ENCODE measurements at places on chromosomes 11 and 22.

DNA sequence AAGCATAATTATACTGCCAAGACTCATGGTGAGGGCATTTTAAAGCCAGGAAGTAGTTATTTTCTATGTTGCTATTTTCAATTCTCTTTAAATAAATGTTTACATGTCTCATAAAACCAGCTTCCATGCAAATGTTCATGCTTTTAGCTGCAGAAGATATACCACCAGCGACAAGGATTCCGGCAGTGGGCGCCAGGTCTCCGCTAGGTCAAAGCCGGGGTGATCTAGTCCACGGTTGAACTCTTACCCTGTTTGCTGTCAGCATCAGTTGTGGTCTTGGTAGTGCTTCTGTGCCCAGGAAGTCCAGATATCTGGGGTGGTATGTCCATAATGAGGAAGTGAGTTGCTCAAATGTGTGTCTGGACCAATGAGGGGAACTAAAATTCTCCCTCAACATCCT is 265.7 kb downstream of the BRD1 start:
- DNase-seq: no peak

- no peak for DNase-seq
Observed at GRCh38 chr11:87030458-87031054, 7.2 kb upstream of the TMEM135 start.

DNA sequence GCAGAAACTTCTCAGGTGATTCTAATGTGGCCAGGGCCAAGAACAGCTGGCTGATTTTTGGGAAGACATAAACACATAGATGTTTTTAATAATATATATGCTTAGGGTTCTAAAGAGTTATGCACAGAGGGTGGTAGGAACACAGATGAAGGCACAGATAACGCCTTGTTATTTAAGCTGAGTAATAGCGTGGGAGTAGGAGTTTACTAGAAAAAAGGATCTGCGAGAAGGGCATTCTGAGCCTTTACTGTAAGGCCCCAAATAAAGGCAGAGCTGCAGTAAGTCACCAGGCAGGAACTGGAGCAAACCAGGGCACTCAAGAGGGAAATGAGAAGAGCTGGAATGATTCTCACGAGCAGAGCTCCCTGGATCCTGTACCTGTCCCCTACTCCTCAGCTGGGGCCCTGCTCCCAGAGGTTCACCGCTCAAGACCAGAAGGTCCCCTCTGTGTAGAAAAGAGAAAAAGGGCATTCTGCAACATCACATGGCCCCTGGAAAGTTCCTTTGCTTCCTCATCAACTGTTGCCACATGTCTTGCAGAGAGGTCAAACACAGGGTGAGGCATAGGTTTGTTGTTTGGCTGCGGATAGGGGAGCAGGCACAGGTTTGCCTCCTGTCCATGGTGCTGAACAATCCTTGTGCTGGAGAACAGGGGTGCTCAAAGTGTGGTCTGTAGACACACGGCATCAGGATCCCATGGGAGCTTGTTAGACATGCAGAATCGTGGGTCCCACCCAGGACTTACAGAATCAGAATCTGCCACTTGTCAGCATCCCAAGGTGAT is 125.7 kb downstream of the TENM4 start:
- peak; percentile 11 for DNase-seq

DNA sequence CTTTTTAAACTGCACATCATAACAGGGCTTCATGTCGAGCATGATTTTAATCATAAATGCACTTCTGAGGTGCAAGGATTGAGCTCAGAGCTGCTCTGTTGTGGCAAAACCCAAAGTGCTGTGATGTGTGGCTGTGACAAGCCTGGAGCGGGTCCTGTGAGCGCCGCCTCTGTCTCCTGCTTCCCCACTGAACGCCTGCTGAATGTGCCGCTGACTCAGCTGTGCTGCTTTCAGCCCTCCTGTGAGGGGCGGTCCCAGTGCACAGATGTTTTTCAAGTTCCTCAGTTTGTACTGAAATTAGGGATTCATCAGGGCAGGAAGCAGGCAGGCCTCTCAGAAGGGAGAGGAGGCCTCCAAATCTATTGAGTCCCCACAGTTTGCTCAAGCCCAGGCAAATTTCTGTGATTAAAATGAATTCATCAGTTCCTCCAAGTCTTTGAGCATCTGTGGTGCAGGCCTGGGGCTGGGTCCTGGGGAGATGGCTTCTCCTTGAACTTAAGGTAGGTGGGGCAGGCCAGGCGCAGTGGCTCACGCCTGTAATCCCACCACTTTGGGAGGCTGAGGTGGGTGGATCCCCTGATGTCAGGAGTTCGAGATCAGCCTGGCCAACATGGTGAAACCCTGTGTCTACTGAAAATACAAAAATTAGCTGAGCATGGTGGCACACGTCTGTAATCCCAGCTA is 3.0 kb upstream of the GTSE1 start:
- peak; percentile 74 for DNase-seq

GRCh38 chr11:100837311-100837710 is 150.2 kb downstream of the ARHGAP42 start:
- DNase-seq: no peak

DNA sequence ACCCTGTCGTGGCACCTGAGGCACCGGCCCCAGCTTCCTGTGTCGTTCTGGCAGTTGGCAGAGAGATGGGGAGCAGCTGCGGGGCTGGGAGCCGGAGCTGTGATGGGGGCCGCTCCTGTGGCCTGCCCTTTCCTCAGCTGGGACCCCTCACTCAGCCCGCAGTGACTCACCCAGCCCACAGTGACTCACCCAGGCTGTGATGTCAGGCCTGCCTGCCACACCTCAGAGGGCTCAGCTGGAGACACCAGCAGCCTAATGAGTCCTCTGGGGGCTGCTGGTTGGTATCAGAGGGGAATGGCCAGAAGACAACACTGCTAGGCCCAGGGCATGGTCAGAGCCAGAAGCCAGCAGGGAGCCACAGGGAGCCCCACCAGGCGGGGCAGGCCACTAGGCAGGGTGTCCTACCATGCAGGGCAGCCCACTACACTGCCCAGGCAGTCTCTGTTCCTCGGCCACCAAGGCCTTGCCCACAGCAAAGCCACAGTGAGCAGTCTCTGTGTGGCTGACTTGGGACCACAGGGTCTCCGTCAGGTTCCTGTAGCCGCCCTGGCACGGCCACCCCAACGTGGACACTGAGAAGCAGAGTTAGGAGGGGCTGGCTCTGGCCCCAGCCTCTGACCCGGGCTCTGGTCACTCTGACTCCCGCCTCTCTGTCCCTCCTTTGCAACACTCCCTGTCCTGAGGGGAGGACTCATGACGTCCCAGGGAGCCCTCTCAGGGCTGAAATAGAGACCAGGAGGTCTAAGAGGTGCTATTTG is 4.2 kb upstream of the FXYD2 start:
- DNase-seq: peak; percentile 19

GRCh38 chr22:43854121-43854785 is 8.1 kb downstream of the SULT4A1 start:
- DNase-seq: no peak

DNA sequence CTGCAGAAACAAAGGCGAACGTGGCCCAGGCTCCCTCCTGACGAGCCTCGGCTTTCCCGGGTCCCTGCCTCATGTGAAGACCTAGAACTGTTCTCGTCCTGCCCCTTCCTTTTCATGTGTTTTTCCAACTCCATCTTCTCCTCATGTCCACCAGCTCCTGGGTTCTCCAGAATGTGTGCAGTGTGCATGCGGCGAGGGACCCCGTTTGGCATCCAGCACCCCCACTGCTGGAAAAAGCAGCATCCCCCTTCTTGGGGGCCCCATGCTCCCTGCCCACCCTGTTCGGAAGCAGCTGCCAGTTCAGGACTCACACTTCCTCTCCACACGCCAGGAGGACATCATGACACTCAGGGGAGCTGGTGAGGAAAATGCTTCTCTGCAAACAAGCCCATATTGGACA is 313.5 kb downstream of the BRD1 start:
- DNase-seq: no peak

DNA sequence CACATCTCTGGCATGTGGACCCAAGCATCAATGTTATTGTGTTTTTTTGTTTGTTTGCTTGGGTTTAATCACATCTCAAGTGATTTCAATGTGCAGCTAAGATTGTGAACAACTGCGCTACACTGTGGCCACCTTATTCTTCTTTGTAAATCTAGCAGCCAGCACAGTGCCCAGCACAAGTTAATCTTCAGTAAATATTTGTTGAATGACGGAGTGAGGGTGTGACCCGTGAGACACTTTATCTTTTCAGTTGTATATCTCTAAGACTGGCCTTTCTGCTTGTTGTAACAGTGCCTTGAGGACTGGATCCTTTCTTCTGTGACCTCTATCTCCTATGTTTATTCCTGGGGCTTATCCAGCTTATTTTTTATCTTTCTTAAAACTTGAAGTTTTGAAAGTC is 21.4 kb upstream of the AMOTL1 start:
- no peak for DNase-seq

All from adipocyte (in vitro differentiated cells).